Stimulated activated CD4-positive, alpha-beta T cell treated with anti-CD3 and anti-CD28 coated beads, Interleukin-4, amount 100 ng/mL, for 24 hours (primary cell): ENCODE measurements at places on chromosomes 11 and 22.

GRCh38 chr11:73152861-73153483 lies 10.9 kb upstream of the FCHSD2 start:
- peak; percentile 20 for DNase-seq

GRCh38 chr22:44555597-44555996 lies 57.6 kb upstream of the RTL6 start:
- no peak for DNase-seq

DNA sequence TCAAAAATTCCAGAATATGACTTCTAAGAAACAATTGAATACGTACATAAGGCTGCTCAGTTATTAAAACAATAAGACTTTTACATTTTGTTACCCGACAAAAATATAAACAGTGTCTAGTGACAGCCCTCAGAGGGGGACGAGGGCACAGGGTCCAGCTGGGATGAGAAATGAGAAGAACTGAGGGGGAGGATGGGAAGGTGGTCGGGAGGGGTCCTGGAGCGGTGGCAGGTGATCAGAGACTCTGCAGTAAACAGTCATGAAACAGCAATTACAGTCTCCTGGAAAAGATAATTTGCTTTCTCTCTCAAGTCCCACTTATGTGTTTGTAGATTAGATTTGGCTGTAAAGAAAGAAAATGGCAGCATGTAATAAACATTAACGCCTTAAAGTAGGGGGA lies 56.0 kb downstream of the PACSIN2 start:
- DNase-seq: no peak

- no peak for DNase-seq
These were observed 9.0 kb upstream of the MICAL3 start for GRCh38 chr22:18033204-18033998.

DNA sequence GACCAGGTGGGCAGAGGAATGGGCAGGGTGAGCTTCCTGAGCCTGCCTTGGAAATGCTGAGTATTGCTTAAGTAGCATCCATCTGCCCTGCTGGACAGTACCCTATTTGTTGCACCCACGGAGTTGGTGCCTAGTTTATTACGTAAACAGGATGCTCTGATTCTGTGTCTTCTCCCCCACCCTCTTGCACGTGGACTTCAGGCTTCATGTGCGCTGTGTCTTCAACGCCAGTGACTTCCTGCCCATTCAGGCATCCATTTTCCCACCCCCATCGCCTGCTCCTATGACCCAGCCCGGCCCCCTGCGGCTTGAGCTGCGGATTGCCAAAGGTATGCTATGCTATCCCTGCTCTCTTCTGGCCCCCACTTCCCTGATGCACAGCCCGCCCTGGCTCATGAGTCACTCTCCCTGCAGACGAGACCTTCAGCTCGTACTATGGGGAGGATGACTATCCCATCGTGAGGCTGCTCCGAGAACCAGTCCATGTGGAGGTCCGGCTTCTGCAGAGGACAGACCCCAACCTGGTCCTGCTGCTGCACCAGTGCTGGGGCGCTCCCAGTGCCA lies 5.7 kb downstream of the ZP1 start:
- DNase-seq: no peak

DNA sequence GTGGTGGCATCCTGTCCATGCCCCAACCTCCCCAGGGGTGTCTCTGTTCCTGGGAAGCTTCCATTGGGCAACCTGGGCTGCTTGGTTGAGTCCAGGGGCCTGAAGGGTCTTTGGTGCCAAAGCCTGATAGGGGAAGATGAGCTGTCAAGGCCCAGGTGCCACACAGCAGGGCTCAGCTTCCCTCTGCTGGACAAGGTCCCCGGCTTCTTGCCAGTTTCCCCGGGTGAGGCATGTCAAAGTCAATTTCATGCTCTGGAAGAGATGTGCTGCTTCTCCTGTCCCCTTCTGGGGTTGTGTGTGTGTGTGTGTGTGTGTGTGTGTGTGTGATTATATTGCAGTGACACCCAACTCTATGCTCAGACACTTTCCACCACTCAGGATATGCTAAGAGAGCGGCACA lies 26.9 kb downstream of the TP53I11 start:
- no peak for DNase-seq

DNA sequence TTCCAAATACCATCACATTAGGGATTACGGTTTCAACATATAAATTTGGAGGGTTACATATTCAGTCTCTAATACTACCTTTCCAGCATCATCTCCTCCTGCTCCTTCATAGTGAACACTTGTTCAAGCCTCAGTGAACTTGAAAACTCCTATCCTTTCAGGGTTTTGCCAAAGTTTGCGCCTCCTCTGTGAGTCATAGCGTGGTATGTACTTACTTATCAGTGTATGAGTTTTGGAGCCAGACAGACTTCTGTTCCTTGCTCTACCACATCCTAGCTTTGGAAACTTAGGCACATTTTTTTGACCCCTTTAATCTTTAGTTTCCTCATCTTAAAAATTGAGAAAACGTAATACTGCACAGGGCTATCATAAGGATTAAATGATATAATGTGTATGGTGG lies 160.1 kb upstream of the ZC3H12C start:
- DNase-seq: no peak

GRCh38 chr11:116427903-116428637 lies 344.7 kb downstream of the BUD13 start:
- no peak for DNase-seq

DNA sequence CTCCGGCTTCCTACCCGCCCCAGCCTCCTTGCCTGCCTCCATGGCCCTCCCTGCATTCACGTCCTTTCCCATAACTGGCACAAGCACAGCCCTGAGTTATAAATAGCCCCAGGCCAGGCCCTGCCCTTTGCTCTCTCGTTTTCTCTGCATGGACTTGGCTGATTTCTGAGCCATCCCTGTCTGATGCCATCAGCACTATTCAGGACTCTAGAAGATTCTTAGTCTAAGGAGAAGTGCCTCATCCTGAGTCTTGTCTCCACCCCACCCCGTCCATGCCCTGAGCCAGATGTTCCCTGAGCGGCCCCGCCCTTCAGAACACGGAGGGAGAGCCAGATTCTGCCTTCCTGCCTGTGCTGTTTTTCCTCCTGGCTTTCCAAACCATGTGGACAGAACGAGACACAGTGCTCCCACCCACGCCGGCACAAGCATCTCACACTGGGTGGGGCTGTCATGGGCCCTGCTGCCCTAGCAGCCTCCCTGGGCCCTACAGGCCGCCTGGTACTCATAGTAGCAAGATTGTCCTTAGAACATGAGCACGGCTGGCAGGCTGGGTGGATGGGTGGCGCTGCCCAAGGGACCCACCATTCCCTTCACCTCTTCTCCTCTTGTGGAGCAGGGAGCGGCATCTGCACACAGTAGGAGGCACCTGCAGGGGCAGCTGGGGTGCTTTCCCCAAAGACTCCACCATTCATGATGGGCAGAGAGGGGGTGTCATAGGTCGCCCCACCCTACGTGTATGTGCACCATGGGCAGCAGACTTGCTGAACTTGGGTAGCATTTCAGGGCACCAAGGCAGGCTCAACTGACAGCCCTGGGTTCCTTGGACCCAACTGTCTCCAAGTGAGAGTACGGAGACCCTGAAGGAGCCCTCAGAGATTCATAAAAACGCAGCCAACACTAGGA lies 76.9 kb downstream of the BCR start:
- DNase-seq: no peak

GRCh38 chr11:132712466-132712865 lies 819.8 kb downstream of the OPCML start:
- no peak for DNase-seq

- no peak for DNase-seq
These were observed 50.3 kb downstream of the TRIOBP start for GRCh38 chr22:37747080-37747714.

DNA sequence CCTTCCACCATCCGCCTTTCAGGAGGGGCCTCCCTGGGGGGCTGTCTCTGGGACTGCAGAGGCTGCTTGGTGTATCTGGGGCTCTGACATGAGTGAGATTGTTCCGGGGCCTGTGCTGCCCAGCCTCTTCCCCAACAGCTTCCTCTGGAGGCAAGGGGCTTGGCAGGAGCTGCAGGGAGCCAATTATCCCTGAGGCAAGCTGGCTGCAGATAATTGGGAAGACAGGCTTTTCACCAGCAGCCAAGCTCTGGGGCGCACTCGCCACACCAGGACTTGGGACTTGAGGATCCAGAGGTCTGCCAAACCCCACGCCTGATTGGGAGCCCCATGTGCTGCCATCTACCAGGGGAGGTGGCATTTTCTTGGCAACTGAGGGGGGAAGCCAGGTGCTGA lies 15.6 kb upstream of the RTN4R start:
- no peak for DNase-seq

DNA sequence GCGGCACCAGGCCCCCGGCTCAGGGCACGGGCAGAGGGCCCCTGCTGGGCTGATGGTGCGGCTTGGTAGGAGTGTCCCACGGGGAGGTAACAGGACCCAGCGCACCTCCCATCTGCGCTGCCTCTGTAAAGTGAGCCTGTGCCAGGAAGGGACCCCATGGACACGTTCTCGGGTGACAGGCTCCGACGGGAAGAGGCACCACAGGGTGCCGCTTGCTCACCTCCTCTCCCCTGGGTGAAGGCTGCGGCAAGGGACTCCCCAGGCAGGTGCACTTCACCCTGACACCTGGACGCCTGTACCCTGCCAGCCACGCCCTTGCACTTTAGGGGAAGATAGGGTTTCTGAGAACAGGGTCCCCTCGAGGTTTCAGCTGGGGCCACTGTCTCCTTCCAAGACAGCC lies 48.1 kb downstream of the SHANK2 start:
- no peak for DNase-seq

GRCh38 chr11:67417425-67417824 lies 1.9 kb downstream of the CARNS1 start:
- no peak for DNase-seq

GRCh38 chr11:67401495-67402191 lies at the start of gene PPP1CA:
PPP1CA (minus strand) TSS chr11:67401858; CDS start chr11:67401782, 76 bp downstream.
- DNase-seq: peak; percentile 89

DNA sequence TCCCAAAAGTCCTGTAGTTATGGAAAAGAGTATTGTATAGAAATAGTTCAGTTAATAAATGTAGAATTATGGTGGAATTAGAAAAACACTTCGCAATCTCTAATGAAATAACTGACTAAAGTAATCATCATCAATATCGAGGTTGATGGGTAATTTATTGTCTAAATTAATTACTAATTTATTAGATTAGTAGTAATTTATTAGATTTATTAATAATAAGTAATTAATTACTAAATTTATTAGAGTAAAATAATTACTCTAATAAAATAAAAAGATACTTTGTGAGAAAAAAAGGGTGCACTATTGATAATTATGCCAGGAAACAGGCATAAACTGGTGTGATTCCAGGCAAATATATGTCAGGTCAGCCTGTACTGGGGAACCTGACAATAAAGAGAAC lies 455.6 kb downstream of the AASDHPPT start:
- DNase-seq: no peak

- DNase-seq: no peak
These were observed 406.0 kb downstream of the TMEM135 start for GRCh38 chr11:87443707-87444106.

- no peak for DNase-seq
These were observed 52.6 kb downstream of the SWAP70 start for GRCh38 chr11:9716275-9717039.

GRCh38 chr11:65429724-65430405 lies 7.3 kb downstream of the NEAT1 start:
- peak; percentile 46 for DNase-seq
